Muscle of arm (tissue), 14 donors: ENCODE measurements at places on chromosomes 5 and 9. TPM values are rescaled to one million over a fixed set of nuclear protein-coding genes. Genes with fewer than 3 reads are reported as not detected.

DNA sequence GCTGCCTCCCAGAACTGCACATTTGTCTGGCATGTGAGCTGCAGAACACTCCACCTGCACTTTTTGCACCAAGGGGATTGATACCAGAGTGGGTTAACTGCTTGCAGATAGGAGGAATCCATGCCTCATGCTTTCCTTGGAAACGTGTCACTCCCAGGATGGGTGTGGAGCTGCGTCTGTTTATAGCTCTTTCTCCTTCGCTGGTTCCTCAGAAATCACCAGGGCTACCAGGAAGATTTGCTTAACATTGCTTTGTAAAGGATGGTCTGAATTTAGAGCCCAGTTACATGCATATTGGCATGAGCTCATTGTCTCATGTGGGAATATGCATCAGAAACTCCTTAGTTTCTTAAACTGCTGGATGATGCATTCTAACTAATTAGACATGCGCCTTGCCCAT, 234.6 kb downstream of the GADD45G start:
- DNase-seq = peak; percentile 54

DNA sequence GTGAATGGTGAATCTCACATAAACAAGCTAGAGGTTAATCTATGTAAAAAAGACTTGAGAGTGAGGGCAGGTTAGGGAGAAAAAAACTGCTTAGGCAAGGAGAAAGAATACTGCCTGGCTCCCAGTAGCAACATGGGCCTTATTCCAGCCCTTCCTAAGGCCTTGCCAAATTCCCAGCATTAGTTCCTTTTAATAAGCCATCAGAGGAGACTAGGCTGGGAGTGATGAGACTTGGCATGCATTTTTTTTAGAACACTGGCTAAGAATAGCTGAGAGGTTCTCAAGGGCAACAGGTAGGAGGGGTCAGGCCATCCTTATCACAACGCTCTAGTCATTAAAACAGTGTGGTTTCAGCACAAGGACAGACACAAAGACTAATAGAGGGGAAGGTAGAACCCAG, 20.9 kb upstream of the ZBTB43 start:
- DNase-seq = peak; percentile 31

DNA sequence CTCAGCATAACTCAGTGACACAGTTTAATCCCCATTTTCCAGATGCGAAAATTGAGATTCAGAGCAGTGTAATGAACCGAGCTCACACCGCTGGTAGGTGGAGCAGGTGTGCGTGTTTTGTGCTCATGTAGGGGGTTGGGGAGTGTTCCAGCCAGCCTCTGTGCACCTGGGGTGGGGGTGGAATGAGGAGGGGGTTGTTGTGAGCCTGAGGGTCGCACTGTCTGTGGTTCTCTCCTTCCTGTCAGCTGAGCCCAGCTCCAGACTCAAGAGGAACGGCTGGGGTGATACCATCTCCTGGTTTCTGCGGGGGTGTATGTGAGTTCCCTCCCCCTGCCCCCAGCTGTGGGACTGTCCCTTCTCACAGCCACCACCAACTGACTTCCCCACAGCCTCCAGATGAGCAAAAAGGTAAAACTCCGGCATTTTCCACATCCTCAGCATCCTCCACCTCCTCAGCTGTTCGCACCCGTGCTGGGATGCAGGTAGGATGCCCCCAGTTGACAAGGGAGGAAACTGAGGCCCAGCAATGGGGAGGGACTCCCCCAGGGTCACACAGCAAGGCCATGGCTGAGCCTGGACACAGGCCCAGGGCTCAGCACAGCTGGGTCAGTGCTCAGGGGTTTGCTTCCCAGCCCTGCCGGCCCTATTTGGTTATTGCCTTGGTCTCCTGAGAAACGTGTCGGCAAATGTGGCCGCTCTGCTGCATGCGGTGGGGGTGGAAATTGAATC, 2.1 kb downstream of the SH2D3C start:
- DNase-seq = no peak

- no peak for DNase-seq
These were observed 67.8 kb downstream of the MEF2C start for GRCh38 chr5:88815050-88815789.

The BARHL1 gene
- polyA plus RNA-seq = not detected

The SLC34A1 gene
- polyA plus RNA-seq = 1.3 TPM

The TMC1 gene
- polyA plus RNA-seq = not detected
